SK-MEL-5 (cell line): ENCODE measurements at places on chromosomes 16 and 17. TPM values are rescaled to one million over a fixed set of nuclear protein-coding genes. Genes with fewer than 3 reads are reported as not detected.

DNA sequence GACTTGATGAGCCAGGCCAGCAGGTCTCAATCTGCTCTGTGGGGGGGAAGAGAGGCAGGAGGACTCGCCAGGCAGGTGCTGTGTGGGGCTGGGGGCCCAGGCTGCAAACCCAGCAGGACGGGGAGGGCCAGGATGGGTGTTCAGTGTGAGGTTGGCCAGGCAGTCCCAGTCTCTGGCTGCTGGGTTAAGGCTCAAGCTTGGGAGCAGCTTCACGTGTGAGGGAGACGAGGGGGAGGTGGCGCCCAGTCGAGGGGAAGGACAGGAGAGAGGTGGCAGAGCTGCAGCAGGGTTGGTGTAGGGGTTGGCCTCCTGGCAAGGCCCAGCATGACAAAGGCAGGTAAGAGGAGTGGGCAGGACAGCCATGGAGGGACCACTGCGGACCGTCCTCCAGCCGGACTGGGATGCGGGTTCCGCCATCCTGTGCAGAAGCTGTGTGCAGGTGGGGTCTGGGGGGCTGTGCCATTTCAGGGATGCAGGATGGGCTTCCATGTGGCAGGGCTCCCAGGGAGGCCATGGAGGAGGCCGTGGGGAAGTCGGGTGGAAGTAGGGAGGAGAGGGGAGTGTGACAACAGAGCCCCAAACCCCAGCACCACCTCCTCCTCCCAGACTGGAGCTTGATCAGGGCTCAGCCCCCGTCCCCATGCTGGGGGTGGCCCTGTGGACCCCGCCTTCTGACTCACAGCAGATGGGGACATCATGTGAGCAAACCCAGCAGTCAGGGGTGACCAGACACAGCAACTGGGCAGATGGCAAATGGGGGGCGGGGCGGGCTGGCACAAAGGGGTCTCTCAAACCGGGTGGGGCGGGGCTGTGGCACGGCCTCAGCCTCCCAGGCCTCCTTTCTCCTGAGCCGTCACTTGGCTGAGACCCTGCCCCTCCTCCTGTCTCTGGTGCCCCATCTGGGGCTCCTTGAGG lies 2.8 kb downstream of the ADGRG1 start:
- no peak for DNase-seq

DNA sequence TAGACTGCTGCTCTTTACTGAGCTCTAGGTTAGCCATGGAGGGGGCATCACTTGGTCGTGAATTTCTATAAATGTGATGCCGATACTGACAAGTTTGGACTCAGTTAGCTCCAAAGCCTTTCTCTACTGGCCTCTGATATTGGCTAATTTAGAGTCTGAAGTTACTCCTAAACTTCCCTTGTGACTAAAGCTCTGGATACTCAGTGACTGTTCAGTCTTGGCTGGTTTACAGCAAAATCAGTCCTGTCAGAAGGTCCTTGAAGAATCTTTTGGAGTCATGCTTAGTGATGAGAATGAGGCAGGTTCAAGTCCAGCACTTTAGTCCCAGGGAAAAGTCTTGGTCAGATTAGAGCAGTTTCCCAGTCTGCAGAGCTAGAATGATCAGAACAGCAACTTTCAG lies 197.5 kb upstream of the HS3ST4 start:
- DNase-seq = no peak

GRCh38 chr17:78006338-78006737 lies 47.8 kb downstream of the TNRC6C start:
- DNase-seq = no peak

DNA sequence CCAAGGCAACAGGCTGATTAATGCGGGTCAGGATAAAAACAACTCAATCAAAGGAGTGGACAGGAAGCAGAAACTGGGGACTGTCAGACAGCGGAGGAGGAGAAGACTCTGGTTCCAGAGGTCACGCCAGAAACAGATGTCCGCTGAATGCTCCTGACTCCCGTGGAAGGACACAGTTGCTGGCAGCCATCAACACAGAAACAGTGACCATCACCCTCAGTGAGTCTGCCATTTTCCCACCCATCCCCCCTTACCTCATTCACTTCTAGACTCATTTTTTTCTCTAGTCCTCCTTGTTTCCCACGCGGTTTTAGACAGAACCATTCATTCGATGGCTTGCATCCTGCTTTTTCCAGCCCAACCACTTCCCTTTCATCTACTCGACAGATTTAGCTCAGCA lies 40.9 kb downstream of the DHRS7C start:
- DNase-seq = no peak

- no peak for DNase-seq
Measured at GRCh38 chr17:67676305-67676704, 41.4 kb upstream of the NOL11 start.

DNA sequence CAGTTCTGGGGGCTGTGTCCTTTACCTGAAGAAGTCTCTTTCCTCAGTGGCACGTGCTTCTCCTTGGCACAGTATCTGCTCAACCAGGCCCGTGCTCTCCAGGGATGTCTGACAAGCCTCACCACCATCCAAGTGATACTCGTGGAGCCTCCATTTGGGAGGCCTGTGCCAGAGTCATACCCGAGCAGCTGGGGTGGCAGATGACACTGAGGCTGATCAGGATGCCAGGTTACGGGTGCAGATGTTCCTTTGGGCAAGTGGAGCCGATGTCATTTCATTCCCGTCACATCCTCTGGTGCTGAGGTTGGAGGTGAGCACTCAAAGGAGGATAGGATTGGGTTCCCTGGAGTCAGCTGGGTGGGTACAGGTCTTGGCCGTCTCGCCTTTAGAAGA lies 87.2 kb downstream of the KSR1 start:
- DNase-seq = no peak

DNA sequence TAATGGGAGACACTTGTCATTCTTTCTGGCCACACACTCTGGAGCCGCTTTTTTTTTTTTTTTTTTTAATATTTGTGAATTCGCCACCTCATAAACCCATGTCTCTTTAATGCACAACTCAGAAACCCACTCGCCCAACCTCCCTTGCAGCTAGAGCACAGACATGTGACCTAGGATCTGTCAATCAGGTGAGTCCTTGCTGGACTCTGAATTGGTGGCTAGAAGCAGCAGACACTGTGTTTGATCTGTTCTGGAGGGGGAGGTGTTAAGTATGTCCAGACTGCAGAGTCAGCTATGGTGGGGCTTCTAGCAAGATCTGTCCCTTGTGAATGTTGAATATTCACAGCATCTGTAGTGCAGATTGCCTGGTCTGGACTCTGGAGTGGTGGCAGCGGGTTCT lies 112.1 kb downstream of the PRKCB start:
- DNase-seq = no peak

DNA sequence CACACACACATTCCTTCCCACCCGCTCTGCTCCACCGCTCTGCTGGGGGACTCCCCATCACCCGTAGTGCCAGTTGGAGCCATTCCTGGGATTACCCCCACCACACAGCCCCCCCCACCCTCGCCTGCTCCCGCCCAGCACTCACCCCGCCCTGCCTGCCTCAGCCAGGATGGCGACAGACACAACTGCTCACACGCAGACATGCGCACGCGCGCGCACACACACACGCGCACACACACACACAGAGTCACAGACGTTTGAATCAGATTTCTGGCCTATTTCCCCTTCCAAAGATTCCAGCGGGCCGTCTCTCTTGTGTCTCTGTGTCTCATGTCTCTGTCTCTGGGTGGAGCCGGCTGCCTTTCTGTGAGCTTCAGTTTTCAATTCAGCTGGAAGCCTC lies 4.4 kb downstream of the CACNA1G start:
- DNase-seq = peak; percentile 30

DNA sequence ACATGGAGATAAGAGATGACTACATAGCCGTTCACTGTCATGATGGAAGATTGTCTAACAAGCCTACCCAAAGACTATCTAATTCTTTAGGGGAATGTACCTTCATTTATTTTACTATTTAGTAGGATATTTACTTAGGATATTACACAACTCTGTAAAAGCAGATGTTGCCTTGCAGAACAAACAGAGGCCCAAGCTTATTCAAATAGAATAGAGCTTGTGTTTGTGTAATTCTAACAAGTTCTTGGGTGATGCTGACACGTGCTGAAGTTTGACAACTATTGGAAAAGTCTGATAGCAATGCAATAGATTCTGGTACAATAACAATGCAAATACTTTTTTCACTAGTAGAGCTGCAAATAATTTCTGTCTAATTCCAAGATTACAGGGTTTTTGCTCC lies 447.6 kb downstream of the TOX3 start:
- no peak for DNase-seq

KCNJ16 gene
- total RNA-seq = 0.03 TPM in 1 of 2 replicates, not detected in the other

SYCE1L gene
- not detected in 2 replicates for total RNA-seq

MTHFSD gene
- 6.3 and 9.1 TPM in 2 replicates for total RNA-seq

UTS2R gene
- total RNA-seq = not detected in 2 replicates

SLC5A11 gene
- total RNA-seq = 0.05 TPM in 1 of 2 replicates, not detected in the other

PPP1R27 gene
- total RNA-seq = 0.56 and 0.63 TPM in 2 replicates

ZNF18 gene
- total RNA-seq = 12.5 and 13.9 TPM in 2 replicates

SOX9 gene
- 2.2 and 2.3 TPM in 2 replicates for total RNA-seq
